ENCODE measurements at places on chromosomes 16 and 17.

DNA sequence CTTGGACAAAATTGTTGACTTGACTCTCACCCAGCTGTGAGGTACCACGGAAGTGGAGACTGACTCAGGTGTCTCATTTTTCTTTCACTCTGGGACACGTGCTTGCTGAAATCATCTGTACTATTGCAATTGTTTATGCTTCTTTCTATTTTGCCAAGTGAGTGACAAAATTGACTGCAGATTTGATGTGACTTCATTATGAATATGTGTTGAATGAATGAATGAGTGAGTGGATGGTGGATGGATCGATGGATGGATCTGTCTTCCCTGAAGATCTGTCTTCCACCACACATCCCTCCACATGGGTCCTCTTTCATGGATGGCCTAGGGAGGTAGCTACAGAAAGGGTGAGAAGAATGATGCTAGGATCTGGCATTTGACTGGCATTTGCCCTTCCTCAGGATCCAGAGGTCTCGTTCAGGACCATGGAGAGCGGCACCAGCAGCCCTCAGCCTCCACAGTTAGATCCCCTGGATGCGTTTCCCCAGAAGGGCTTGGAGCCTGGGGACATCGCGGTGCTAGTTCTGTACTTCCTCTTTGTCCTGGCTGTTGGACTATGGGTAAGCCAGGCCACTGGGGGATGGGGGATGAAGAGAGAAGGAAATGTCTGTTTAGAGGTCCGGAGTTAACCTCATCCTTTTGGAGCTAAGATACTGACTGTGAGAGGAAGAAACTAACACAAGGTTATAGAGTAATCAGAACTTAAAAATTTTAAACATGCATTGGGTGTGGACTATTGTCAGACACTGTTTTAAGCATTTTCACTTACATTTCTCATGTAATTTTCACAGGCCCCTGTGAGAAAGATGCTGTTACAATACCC is 12.7 kb downstream of the SLC5A11 start:
- DNase-seq = peak; percentile 41

DNA sequence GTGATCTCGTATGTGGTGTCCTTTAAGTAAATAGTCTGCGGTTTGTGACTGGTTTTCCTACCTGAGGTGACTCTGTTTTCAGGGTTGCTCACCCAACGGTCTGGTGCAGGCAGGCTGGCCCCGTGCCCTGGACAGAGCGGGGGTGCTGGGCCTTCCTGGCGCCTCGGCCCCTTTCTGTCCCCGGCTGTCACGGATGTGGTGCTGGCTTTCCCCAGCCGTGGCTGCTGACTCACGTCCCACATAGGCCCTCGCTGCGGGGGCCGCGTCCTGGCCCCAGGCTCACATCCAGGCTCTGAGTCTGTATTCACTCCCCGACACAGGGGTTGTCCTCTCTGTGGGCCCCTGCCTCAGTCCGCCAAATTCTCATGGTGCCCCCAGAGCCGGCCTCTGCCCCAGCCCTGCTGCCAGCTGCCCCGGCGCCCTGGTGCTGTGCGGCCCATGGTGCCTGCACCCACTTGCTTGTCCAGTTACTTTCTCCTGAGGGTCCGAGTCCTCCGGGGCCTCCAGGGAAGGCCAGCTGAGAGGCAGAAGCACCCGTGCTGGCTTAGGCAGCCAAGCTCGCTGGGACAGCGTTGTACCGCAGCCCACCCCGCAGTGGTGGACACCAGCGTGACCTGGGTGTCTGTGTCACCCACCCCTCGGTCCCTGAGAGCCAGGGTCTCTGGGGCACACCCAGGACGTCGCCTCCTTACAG is 5.9 kb downstream of the CHMP6 start:
- DNase-seq = no peak

- no peak for DNase-seq
Observed at GRCh38 chr16:89581861-89582563, 6.5 kb downstream of the CPNE7 start.

DNA sequence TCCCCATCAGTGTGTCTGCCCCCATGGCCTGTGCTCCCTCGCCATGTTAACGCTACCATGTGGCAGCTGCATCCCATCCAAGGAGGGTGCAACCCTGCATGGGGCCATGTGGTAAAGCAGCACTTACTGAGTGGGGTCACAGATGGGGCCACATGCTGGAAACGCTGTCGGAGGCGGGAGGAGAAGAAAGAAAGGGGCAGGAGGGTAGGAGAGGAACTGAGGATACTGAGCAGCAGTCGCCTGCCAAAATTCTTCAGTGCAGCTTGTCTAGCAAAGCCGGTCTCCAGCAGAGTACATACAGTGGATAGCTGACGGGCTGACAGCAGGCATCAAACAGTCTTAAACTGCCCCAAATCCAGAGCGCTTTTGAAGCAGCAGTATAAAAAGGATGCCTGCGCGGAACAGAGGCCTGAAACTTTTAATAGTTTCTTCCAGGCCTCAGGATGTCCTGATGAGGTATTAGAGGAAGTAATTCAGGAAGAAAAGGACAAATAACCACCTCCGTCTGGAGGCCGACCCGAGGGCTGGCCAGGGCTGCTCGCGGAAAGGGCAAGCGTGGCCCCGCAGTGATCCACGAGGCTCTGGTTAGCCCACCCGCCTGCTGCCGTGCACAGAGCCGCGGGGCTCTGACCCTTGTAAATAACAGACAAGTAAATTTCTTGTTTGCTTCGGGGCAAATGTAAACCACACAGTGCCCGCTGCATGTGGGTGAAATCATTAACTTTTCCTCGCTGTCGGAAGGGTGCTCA is 149.0 kb downstream of the CCDC182 start:
- DNase-seq = no peak

DNA sequence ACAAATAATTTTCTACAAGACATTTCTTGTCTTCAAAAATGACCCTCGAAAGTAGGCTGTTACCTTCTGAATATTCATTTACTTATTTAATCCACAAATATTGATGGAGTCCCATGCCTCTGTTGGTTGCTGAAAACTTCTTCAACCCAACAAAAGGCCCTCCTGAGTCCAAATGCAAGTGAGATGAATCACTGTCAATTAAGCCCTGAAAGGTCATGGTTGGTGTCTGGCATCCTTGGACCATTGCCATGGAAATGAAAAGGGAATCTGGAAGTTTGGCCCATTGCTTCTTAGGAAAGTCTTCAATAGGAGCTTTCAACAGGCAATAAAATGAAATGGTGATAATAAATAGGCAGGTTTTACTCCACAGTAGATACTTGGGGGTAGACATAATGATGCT is 364.7 kb upstream of the DYNLRB2 start:
- no peak for DNase-seq

DNA sequence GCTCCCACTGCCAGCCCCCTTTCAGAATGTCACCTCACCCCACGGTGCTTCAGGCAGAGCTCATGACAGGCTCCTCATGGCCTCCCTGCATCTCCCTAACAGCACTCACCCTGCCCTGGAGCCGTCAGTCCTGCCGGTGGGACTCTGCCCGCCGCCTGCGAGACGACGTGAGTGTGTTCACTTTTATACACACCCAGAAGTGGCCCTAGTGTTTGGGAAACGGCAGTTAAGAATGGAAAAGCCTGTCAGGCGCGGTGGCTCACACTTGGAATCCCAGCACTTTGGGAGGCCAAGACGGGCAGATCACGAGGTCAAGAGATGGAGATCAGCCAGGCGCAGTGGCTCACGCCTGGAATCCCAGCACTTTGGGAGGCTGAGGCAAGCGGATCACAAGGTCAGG is 12.3 kb upstream of the CYTH1 start:
- no peak for DNase-seq

- peak; percentile 73 for DNase-seq
Observed at GRCh38 chr16:85416228-85417109, 196.7 kb upstream of the GSE1 start.

All from germinal center (tissue), 1 donor.